Aorta (tissue), 5 donors: ENCODE measurements at places on chromosomes 12 and 14. TPM values are rescaled to one million over a fixed set of nuclear protein-coding genes. Genes with fewer than 3 reads are reported as not detected.
A peak's percentile ranks its signal among the peaks of the same experiment; 100 is the strongest.

DNA sequence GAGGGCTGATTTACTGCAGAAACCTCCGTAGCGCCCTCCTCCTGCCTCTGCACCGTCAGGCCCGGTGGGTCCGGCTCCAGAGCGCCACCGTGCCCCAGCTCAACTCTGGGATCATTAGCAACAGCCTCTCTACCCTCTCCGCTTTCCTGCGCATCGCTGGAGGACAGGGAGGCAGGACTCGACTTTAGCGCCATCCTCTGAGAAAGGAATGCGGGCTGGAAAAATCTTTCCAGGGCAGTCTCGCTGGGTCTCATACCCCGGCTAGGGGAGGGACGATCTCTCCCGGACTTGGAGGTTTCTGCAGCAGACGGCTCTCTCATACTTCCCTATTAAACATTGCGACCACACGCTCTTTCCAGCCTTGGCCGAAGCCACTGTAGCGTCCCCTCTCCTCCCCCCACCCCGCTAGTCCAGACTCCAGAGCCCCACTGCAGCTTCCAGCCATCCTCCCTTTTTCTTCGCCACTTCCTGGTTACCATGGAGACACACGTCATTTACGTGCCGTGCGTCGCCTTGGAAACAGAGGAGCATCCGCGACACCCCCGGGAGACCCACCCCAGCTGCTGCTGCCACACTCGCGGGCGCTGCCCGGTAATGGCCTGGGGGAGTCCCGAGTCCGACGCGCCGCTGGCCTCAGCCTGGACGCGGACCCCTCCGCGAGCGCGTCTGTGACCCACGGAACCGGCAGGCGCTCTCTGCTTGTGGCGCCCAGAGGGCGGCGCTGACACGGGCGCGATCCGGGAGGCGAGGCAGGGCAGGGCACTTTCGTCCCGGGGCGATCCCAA is at the start of gene CCDC184:
Gene CCDC184, plus strand, starts transcription at position 554 of the 785 bp plus-strand sequence. CDS start 479 bp downstream, outside the sequence.
- peak; percentile 87 for DNase-seq

DNA sequence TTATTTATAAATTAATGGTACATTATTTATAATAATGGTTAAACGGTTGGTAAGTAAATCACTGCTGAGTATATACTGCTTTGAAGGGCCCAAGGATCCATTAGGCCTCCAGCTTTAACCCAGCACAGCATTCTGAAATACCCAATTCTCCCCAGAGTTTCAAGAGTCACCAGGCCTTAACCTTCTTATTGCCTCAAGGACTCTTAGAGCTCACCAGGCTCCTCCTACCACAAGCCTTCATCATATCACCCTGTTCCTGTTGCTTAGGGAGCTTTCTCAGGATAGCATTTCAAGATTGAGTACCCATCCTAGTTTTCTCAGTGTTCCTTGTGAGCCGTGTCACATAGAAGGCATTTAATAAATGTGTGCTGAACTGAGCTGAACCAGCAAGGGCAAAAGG is 242.5 kb downstream of the FBXL14 start:
- DNase-seq, result no peak

- DNase-seq, result no peak
Measured at GRCh38 chr14:75811872-75812499, 150.9 kb downstream of the TTLL5 start.

Gene TMEM63C
- 0.26 TPM for total RNA-seq

DNA sequence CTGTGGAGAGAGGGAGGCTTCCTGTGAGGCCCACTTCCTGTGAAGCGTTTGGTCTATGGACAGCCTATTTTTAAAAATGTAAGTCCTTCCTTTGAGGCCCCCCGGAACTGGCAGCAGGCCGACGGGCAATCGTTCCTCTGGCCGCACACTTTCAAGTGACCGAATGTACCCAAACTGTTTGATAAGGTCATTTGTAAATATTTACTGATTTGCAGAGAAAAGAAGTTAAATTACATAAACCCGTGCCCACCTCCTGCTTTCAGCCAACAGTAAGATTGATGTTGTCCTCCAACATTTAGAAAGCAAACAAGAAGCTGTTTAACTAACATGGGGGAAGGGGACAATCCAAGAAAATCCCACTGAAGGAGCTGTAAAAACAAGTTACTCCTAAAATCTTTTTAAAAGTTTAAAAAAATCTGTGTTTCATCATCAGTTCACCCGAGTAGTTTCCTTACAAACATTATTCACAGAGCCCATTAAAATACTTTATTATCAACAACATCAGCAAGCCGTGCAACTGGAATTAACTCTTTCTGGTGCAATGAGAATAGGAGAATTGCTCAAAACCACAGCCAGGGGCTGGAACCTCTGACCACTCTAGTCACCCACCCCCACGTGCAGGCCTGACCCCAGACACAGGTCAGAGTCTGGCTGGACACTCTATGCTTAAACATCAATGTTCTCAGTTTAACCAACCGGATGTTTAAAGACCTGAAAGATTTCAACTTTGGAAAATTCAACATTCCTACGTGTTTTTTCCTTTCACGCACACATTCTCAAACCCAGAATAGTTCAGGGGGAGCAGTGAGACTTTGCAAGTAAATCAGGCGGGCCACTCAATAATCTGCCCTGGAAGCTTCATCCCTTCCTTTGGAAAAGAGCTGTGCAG is 65.3 kb downstream of the FOXN3 start:
- no peak for DNase-seq

- no peak for DNase-seq
Measured at GRCh38 chr12:76201758-76202157, 117.3 kb upstream of the NAP1L1 start.

Gene CD69
- 4.4 TPM for total RNA-seq

Gene RASSF9
- 6.5 TPM for total RNA-seq

DNA sequence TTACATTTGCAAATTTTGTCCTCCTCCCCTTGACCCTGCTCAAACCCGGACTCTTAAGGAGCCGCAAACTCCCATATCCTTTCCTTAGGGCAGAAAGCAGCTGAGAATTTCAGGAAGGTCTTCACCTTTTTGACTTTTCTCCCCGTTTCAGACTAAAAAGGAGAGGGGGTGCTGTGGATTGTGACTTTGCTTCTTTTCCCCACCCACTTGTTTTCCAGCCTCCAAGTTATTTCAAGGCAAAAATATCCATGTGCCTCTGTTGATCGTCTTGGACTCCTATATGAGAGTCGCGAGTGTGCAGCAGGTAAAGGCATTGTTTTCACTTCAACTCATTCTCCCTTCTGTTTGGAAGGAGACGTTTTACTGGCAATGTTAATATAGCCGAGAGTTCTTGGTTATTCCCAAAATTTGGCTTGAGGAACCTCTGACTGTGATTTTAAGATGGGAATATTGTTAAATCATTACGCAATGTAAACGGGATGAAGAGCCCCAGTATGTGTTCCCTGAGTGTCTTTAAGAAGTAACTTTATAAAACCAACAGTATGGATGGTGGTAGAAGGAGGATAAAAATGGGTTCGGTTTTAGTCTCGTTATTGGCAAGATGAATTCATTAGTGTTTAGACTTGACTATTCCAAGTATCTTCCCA is 663 bp downstream of the LRRK2 start:
- no peak for DNase-seq

GRCh38 chr12:122021822-122022392 is at the start of gene BCL7A:
Gene BCL7A, plus strand, starts transcription at chr12:122021884. Its CDS starts 208 bp downstream, at chr12:122022092.
- DNase-seq, result peak; percentile 67

Gene NEUROD4
- total RNA-seq, result not detected

DNA sequence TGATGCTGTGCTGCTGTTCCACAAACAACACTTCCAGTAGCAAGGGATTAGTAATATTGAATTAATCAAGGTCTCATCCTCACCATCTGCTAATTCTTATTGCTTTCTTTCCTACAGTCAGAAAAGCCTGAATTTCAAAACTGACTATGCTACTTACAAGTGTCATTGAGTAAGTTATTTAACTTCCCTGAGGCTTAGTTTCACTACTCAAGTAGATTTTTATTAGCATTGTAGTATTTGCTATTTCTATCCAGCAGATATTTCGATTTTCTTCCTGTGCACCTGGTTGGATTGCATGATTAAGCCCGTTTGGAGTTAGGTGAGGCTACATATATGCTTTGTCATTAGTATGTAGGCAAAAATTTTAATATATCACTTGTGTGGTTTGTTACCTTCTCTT is 591.5 kb downstream of the TRHDE start:
- no peak for DNase-seq

Gene IQSEC3
- total RNA-seq, result 3.0 TPM

Gene CIDEB
- 13.9 TPM for total RNA-seq

DNA sequence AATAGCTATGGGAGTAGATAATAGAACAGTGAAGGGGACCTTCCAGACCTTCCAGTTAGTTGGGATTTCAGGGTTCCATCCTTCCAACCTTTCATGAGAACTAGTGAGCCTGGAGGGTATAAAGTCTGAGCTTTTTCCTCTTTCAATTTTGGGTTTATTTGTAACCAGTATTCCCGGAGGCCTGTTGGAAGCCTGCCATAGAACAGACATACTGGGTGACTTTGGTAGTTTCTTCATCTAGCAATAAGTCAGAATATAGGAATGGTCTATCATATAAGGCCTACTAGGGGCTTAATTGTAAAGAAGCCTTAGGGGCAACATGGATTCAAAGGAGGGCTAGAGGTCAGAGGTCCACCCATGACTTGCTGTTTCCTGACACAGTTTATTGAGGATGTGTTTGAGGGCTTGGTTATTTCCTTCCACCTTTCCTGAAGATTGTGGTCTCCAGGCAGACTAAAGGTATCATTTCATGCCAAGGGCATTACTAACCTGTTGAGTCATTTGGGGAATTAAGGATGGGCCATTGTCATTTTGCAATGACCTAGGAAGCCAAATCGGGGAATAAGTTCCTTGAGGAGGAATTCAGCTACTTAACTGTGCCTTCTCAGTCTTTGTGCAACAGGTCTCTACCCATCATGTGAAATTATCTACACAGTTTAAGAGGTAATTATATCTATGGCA is 410.3 kb downstream of the SLC6A15 start:
- DNase-seq, result no peak

Gene DIP2B
- total RNA-seq, result 25.0 TPM

Gene RTL1
- total RNA-seq, result not detected

- DNase-seq, result no peak
Measured at GRCh38 chr12:80752464-80752863, 35.8 kb downstream of the MYF5 start.

GRCh38 chr12:26469421-26470180 is 274.2 kb downstream of the SSPN start:
- no peak for DNase-seq

DNA sequence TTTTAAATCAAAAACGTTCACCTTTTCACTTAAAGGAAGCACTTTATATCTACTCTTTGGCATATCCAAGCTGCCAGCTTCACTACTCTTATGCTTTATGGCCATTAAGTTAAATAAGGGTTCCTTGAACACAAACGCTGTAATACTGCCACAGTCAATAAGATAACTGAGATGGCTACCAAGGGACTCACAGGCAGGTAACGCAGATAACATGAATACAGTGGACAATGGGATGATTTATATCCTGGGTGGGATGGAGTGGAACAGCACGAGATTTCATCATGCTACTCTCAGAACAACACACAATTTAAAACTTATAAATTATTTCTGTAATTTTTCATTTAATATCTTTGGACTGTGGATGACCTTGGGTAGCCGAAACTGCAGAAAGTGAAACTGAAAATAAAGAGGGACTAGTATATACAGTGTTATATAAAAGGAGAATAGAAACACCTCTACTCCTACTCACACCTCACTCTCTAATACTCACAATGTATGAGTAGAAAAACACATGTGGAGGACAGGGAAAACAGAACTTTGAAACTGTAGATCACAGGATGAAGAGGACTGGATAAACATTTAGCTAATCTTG is 367.3 kb downstream of the C12orf50 start:
- DNase-seq, result no peak

DNA sequence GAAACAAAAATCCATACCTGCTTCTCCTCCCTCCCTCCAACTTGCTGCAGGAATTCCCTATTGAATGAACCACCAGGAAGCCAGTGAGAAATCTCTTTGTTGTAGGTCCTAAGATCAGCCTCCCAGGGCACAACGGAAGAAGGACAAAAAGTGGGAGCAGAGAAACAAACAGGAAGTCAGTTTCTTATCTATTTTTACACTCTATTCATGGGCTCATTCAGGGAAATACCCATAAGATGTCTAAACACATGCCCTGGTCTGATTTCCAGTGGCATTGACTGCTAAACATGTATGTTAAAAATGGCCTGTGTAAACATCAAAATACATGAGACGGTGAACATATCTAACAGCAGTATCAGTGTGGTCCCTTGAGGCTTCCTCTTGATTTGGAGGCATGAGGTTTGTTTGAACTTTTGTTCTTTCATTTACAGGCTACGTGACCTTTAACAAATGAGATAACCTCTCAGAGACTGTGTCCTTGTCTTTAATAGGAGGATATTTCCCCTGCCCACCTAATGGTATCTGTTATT is 18.8 kb downstream of the GPR65 start:
- no peak for DNase-seq

DNA sequence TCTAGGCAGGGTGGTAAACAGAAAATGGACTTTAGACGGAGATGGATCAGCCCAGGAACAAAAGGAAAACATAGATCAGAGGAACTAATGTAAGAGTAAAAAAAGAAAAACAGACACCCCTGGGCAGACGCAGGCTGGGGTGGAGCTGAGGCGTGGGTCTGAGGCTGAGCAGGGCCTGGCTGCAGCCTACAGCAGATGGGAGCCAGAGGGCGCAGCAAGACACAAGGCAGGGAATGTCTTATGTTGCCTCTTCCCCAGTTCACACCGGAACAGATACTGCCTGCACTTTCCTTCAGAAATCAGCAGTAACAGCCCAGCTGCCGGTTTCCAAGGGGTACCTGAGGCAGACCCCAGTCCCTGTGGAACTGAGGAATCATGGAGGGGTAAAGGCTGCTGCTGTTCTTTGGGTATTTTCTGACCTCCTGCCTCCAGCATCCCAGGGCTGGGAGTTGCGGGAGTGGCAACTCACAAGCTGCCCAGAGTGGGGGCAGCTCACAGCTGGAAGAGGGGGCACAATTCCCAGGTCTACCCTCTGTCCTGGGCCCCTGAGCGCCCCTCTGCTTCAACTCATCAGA is 9.8 kb downstream of the ZNF605 start:
- DNase-seq, result no peak

GRCh38 chr12:91210144-91210543 is 27.5 kb upstream of the DCN start:
- no peak for DNase-seq

DNA sequence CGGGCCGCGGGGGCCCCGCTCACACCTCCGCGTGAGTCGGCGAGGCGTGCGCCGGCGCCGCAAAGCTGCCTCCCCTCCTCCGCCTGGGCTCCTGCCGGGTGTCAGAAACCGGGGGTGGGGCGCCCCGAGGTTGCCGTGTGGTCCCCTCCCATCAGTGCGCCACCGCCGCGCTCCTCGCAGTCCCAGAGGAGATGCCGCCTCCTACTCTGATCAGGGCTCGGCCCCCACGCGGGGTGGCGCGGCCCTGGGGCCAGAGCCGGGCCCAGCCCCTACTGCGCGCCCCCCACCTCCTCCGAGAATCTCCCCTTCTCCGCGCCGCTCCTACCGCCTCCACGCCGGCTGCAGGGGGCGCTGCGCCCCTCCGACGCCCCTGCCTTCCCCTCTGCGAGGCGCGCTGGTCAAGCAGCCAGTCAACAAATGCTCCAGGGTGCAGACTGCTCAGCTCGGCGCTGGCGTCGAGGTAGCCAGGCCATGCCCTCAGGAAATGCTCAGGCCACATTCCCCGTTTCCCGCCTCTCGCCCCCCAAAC is 467 bp upstream of the JAG2 start:
- DNase-seq, result no peak

Gene P2RX7
- total RNA-seq, result 3.9 TPM

DNA sequence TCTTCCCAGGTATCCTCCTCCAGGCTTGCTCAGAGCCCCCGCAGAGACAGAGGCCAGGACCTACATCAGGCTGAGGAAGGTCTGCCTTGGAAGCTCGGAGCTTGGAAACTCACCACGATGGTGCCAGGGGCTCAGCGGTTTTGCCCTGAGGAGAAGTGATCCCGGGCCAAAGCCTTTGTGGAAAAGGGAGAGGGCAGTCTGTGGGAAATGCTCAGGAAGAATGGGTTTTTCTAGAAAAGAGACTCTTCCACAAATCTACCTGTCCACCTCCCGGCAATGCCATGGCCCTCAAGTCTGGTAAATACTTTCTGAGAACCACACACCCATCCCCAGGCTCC is 8.0 kb downstream of the KRT2 start:
- no peak for DNase-seq
